Activated naive CD8-positive, alpha-beta T cell treated with anti-CD3 and anti-CD28 coated beads, Interleukin-2, amount 50 U/mL, for 16 hours (primary cell): ENCODE measurements at places on chromosomes 11 and 22.

DNA sequence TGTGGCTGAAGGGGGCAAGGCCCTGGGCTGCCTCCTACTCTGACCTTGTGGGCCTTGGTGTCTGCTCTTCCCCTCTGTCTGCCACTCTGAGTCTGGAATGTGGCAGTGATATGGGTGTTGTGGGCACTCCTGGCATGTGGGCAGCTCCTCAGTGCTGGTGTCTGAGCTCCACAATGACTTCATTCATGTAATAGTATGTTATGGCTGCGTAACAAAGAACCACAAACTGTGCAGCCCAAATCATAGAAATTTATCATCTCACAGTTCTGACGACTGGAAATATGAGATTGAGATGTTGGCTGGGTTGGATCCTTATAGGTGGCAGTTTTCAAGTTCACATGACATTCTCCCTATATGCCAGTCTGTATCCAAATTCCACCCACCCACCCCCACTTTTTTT lies 59.1 kb downstream of the BCR start:
- DNase-seq: no peak

- no peak for DNase-seq
These were observed 18.4 kb downstream of the PTDSS2 start for GRCh38 chr11:468493-468892.

DNA sequence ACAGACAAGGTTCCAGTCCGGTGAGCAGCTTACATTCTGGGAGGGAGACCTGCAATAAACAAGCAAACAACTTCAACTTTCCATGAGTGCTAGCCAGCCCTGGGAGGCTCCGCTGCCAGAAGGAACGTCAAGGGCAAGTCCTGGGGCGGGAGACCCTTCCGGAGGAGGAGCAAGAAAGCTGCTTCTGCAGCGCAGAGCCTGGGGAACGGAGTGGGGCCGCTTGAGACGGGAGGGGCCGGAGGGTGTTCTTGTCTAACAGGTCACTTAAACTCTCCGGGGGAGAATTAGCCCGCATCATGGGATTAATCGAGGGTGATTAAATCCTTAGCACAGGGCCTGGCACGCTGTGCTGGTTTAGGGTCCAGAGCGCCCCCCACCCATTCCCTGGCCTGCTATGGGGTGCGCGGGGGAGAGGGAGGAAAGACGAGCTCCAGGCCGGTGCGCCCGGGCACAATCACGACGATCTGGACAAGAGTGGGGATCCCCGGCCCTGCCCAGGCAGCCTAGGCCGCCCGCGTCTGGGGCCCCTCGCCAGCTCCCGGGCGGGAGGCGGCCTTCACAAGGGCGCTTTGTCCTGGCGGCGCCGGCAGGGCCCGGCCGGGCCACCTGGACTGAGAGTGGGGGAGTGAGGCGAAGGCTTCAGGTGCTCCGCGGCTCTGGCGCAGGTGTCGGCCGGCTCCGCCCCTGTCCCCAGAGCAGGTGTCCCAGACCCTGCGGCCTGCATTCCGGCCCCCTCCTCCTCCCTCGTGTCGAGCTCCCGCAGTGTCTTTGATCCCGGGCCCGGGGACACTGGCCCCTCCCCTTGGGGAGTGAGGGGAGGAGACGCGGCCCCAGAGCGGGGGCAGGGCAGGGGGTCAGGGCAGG lies 663 bp upstream of the LARGE2 start:
- DNase-seq: no peak

GRCh38 chr11:92707665-92708064 lies 261.8 kb upstream of the MTNR1B start:
- DNase-seq: no peak

DNA sequence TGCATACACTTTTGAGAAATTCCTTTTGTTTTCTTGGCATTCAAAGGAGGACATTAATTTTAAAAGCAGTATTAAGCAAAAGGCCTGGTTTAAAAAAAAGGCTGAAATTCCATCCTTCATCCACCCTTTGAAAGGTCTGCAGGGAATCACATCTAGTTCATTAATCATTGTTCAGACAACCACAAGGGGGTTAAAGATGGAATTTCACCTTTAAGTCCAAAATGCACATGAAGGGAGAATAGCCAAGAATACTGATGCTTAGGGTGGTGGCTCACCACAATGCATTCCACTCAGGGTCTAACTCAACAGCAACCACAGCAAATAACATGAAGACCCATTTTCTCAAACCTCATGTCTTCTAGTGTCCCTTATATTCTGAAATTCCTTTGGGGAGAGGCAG lies 256.9 kb downstream of the CADM1 start:
- no peak for DNase-seq

DNA sequence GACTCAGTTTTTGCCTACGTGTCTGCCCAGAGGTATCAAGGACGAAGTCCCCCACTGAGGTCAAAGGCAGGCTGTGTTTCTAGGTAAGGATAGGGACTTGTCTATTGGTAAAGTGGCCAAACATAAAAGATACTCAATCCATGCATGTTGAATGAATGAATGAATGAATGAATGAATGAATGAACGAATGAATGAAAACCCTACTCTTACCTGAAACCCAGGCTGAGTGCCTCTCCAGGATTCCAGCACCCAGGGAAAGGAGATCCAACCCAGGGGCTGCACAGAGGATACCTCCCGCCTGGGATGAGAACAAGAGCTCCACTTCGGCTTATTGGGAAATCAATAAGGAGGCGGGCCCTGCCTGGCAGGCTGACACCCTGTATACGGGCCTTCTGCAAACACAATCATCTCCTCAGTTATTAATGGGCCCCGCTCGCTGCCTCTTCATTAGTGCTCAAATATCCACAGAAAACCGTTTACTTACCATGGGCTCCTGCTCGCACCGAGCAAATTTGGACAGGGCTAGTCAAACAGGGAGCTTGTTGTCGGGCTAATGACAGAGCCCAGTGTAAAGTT lies 177.4 kb downstream of the BUD13 start:
- no peak for DNase-seq

- no peak for DNase-seq
These were observed 5.5 kb upstream of the PGM2L1 start for GRCh38 chr11:74403607-74404321.

DNA sequence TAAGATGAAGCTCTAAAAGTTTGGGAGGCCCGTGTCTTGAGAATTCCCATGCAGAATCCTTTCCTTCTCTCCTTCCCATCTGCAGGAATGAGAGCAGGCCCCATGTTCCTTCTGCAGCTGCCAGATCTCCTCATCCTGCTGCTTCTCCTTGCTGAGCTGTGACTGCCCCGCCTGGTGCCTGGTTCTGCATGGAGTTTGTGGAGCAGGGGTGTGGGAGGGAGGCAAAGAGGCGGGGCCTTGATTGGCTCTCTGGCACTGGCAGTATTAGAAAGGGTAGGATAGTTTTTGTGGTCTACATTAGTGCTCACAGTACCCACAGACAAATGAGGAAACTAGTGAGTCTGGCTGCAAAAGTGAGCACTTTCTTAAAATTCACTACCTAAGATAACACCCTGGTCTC lies 91.1 kb upstream of the CLPB start:
- DNase-seq: no peak

GRCh38 chr11:110162216-110162615 lies 69.0 kb downstream of the ZC3H12C start:
- DNase-seq: no peak

DNA sequence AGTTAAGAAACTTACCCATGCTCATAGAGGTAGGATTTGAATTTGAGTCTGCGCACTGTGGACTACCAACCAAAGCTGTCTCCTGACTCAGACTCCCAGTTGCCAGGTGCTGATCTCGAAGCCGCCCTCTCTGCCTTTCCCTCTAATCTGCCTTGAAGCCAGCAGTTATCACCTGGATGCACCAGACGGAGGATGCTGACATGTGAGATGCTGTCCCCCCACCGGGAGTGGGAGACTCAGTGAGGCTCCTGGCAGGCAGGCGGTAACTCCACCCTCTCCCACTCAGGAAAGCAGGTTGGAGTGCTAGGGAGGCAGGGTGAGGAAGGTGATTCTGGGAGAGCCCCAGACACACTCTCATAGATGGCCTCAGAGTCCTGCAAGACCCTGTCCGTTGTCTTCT lies 40.4 kb downstream of the KIAA1671 start:
- no peak for DNase-seq

GRCh38 chr11:104337273-104337672 lies 173.3 kb upstream of the PDGFD start:
- DNase-seq: no peak

GRCh38 chr11:115279813-115280761 lies 224.1 kb downstream of the CADM1 start:
- no peak for DNase-seq
